ENCODE measurements at places on chromosomes 2 and 18.

- no peak for DNase-seq
These were observed 17.7 kb upstream of the ICOS start for GRCh38 chr2:203918839-203919238.

DNA sequence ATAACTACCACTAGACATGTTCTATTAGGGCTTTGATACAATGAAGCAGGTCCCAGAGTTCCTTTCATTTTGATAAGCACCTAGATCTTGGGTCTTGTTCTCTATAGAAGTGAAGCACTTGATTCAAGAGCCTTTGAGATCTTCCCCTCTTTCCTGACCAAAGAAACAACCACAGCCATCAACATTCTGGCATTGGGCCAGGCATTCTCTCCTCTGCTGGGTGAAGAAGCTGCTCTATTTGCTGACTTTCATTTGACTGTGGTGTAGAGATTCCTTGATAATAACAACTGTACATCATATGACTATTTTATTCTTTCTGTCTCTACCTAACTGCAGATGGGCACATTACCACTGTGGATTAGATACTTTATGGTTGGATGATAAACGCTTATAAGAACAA is 96.6 kb upstream of the LYPD1 start:
- no peak for DNase-seq

DNA sequence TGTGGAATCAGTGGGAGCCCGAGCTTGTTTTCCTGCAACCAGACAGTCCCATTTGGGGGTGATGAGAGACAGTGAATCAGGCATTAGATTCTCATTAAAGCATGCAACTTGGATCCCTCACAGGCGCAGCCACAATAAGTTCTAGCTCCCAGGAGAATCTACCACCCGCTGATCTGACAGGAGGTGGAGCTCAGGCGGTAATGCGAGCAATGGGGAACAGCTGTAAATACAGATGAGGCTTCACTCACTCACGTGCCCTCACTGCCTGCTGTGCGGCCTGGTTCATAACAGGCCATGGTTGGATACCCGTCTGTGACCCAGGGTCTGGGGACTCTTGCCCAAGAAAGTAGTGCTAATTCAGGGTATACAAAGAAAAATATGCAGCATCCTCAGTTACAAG is 144.8 kb upstream of the RGPD4 start:
- DNase-seq = no peak

- DNase-seq = no peak
These were observed 61.9 kb downstream of the AQP4 start for GRCh38 chr18:26803643-26804042.

- no peak for DNase-seq
These were observed 41.9 kb downstream of the CPO start for GRCh38 chr2:206981086-206981674.
